Activated CD4-positive, alpha-beta T cell treated with anti-CD3 and anti-CD28 coated beads, Interleukin-2, amount 10 ng/mL, durations not matched to agents 7 days and 5 days (primary cell): ENCODE measurements at places on chromosomes 12 and 14.

DNA sequence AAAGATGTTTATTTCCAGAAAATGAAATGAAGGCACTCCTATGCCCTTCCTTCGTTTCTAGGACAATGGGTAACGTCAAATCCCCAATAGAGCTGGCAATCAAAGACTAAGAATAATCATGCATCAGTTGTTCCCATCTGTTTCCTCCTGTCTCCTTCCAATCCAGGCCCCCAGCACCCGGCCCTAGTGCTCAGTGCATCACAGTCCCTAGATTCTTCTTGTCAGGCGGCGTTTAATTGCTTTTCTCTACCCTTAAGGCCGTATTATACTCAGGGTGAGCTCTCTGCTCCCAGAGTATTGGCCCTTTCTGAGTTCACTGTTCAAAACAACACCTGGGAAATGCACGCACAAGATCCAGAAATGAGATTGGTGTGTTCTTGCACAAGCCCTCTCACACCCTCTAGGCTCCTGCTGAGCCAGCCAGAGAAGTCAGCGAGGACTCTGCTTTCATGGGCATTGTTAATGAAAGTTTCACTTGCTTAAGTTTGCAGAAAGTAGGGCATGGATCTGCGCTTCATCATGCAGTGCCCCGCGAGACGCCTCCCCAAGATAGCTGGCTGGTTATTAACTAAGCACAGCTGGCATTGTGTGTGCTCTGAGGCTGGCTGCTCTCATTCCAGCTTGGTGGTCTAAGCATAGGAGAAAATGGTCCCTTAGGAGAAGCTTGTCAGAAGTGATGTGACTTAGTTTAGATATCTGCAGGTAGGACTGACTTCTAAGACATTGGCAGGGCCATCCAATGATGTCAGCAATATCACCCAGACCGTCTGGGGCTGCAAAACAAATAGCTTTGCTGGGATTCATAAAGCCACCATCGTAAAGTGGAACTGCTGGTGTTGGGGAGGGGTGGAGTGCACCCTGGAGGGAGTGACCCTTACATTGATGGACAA is 28.7 kb downstream of the CRACR2A start:
- no peak for DNase-seq

- DNase-seq, result no peak
Measured at GRCh38 chr12:118494776-118495175, 118.4 kb downstream of the SUDS3 start.

DNA sequence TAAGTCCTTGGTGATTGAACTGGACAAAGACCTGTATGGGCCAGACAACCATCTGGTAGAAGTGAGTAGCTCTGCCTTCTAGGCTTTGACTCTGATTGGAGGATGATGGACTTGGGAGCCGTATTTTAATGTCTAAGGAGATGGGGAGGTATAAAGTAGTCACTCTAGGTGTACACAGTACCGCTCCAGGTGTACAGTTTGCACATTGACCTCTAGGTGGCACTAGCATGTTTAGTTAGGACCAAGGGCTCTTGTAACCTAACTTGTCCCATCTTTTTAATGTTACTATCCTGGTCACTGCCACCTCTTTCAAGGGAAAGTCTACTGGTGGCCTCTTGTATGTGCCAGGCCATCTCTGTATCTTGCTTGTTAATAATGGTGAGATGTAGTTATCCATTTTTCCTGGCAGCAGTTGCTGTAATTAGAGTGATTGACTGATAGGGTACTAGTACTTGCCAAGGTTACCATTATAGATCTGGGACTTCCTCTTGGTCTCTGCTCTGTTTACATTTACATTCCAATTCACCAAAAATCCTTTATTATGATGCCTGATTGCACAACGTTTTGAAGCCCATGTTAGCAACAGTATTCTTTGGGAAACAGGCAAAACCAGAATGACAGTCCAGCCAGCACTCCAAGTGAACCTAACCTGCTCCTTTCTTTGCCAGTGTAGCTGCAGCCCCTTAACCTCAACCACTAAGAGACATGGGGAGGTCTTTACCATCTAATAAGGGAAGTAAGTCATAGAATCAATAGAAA is 3.6 kb downstream of the SMARCD1 start:
- peak; percentile 76 for DNase-seq

DNA sequence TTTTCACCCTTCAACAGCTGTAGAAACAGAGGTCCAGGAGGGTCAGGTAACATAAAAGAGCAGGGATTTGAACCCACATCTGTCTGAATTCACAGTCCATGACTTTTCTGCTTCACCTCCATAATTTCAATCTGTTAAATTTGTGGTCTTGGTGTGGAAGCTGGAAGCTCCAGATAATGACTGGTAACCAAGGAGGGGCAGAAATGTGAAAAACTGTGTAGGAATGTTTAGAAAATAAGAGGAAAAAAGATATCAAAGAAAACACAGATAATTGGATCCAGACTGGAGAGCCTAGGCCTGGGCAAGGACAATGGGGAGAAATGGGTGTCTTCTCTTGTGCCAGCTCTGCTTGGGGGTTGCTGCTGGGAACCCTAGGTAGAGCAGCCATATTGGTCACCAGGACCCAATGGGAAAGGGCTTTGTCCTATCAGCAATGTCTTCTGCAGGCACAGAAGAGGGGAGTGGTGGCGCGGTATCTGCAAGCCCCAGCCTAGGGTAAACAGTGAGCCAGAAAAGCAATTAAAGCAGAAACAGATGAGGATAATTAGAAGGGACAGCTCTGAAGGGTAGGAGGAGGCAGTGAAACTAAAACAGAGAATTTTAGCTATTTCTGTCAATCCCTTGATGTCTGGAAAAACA is 54.3 kb upstream of the CCDC91 start:
- no peak for DNase-seq

DNA sequence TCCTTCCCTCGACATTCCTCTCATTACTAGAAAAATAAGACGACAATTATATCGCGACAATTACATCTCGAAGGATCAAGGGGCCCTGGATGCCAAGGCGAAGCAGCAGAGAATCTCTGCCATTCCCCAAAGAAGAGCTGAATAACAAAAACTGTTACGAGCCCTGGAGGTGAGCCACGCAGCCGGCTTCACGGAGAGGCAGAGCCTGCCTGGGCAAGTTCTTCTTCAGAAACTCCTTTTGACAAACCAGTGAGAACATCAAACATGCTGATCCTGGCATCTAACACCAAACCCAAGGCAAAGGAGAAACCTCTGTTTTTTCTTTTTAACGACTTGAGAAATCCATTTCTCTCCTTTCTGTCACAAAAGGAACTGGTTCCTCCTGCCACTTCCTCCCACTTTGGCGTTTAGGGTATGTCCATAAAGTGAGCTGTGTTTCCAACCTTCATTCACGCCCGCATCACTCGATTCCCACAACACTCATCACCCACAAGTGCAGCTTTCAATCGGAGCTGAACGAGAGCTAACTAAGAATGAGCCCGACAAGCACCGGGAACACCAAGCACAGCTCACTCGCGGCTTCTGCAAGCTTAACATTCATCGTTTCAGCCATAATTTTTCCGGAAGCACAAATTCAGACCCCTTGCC is 21.5 kb downstream of the CCDC88C start:
- DNase-seq, result no peak

DNA sequence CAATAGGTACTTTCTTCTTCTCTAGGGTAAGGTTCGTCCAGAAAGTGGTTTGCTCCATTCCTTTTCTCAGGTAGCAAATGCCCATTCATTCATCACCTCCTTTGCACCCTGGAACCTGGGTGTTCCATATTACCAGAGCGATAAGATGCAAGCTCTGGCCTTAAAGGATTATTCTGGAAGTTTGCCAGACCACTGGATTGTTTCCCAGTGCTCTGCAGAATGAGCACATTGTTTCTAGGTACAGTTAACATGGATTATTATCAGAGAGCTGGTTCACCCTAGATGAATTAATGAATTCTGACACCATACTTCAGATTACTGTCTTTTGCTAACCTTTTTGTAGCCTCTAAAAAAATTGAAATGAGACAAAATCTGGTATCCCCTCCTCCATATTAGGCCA is 170.9 kb upstream of the BMP4 start:
- DNase-seq, result no peak

- no peak for DNase-seq
Measured at GRCh38 chr12:25040593-25040992, 91.7 kb upstream of the BCAT1 start.

- no peak for DNase-seq
Measured at GRCh38 chr12:76144245-76144549, 59.7 kb upstream of the NAP1L1 start.

DNA sequence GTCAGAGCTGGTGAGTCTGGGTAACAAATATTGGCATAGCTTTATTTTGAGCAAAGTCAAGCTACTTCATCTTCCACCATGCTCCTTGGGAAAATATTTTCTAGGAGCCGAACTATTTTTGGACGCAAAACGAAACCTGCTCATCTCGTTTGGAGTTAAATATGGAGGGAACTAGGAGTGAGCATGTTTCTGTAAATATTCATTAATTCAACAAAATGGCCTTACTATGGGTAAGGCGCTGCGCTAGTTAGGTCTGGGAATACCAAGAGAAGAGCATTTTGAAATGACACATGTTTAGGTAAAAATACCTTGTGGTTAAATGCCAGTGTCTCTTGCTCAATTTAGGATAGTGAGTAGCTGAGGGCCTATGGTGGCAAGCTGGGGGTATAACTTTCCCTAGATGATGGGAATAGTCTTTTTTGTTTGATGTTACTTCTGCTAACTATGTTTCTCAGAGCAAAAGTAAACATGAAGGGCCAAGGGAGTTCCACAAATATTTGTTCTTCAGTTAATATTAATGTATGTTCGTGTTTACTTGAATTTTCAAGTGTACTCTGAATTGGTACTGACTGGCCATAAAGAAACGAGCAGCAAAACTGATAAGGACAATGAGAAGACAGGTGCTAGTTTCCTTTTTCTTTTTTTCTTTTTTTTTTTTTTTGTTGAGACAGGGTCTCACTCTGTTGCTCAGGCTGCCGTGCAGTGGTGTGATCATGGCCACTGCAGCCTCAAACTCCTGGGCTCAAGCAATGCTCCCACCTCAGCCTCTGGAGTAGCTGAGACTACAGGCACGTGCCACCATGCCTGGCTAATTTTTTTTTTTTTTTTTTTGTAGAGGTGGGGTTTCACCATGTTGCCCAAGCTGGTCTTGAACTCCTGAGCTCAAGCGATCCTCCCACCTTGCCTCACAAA is 77.7 kb downstream of the MAP1LC3B2 start:
- no peak for DNase-seq

- no peak for DNase-seq
Measured at GRCh38 chr12:67453191-67453590, 184.0 kb downstream of the CAND1 start.

DNA sequence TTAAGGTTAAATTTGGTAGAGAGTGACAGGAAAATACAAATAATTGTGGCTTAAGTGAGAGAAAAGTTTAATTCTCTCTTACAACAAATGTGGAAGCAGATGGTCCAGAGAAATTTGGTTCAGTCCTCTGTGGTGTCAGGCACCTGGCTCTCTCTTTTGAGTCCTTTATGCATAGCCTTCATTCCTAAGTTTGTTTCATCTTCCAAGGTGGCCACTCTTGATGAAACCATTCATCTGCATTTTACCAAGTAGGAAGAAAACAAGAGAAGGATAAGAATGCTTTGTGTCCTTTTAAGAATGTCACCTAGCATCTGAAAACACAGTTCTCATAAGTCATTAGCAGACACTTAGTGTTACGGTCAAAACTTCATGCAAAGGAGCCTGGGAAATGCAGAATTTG is 442.5 kb downstream of the CCER1 start:
- DNase-seq, result no peak

DNA sequence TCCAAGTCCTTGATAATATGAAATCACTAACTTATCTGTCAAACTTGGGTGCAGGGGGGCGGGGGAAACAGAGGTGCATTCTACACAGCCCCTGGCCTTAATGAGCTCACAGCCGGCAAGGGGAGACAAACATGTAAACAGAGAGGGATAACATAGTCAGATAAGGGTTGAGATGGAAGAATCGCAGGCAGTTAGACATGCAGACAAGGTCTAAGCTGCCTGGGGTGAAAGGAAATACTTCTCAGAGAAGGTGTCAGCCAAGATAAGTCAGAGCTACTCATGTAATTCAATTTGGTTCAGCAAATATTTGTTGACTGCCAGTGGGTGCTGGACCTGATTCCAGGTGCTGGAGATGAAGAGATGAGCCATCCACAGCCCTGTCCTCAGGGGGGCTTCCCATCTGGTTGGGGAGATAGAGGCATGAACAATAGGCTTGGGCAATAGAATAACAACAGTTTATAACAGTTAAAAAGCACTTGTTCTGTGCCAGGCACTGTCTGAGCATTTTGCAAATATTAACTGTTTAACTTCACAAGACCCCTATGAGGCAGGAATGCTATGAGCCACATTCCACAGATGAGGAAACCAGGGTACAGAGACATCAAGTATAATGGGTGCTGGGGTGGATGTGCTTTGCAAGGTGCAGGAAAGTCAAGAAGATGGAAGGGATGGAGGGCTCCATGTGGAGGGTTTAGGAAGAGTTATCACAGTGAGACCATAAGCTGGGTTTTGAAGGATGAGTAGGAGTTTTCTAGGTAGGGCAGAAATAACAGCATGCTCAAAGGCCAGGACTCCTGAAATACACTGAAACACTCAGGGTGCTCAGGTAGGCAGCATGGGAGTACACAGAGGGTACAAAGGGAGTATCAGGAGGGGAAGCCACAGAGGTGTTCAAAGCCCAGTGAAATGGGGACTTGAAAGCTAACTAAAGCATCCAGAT is 79.0 kb downstream of the WSCD2 start:
- no peak for DNase-seq

- no peak for DNase-seq
Measured at GRCh38 chr14:55746558-55746957, 166.6 kb downstream of the KTN1 start.

- DNase-seq, result no peak
Measured at GRCh38 chr12:98924-99352, 32.4 kb downstream of the IQSEC3 start.

DNA sequence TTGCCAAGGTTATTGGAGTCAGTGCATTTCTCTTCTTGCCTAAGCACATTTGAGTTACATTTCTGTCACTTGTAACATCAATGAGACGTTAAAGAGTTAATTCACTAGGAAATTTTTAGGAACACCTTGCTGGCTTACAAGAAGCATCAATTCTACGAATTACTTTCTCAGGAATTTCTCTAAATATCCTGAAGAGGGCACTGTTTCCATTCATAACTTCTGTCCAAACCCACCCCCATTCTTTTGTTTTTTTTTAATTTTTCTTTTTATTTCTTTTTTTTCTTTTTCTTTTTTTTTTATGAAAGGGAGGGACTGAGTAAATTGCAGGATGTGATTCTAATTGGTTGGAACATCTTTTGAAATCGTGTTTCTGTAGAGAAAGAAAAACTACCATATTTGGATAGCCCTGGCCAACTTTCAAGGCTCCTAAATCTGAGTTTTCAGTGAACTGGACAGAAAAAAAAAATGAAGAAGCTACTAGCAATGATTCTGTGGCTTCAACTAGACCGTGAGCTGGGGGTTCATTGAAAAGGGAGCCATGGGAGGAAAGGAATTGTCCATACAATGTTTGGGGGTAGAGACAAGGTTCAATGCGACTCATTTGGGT is 285.3 kb downstream of the DAD1 start:
- DNase-seq, result no peak

GRCh38 chr14:28875934-28876571 is 109.5 kb downstream of the FOXG1 start:
- DNase-seq, result no peak

GRCh38 chr12:131046813-131047788 is 93.4 kb downstream of the ADGRD1 start:
- no peak for DNase-seq

- no peak for DNase-seq
Measured at GRCh38 chr12:6567112-6567670, 900 bp downstream of the NOP2 start.
